ENCODE measurements at places on chromosomes 5 and 9. TPM values are rescaled to one million over a fixed set of nuclear protein-coding genes. Genes with fewer than 3 reads are reported as not detected.

Gene BNC2
- total RNA-seq: 10.9 TPM

Gene MORN5
- 3.5 TPM for total RNA-seq

Gene ANKRD18B
- not detected for total RNA-seq

Gene WNT8A
- not detected for total RNA-seq

Gene RASGRF2
- total RNA-seq: 5.8 TPM

Gene ZMYND19
- total RNA-seq: 10.2 TPM

Gene PTPN3
- 14.7 TPM for total RNA-seq

Gene ZNF454
- total RNA-seq: 7.3 TPM

Gene CCDC183
- 9.7 TPM for total RNA-seq

Gene PCDHGB3
- total RNA-seq: 2.3 TPM

Gene FRMD3
- 21.6 TPM for total RNA-seq

Gene AGXT2
- not detected for total RNA-seq

Gene PTGS1
- total RNA-seq: 7.3 TPM

Gene STING1
- total RNA-seq: 141 TPM

Gene SEMA5A
- total RNA-seq: 40.5 TPM

Gene PDE8B
- total RNA-seq: 7.6 TPM

Gene MSMP
- total RNA-seq: not detected

Gene TLX3
- total RNA-seq: not detected

Gene PCDH12
- 26.0 TPM for total RNA-seq

Gene ESM1
- total RNA-seq: 10.3 TPM

Gene NR2F1-AS1
- 4.4 TPM for total RNA-seq

All from upper lobe of left lung (tissue), 6 donors.